NCI-H1436 treated with DMSO at 0.1 percent for 48 hours (cell line): ENCODE measurements at places on chromosomes 2 and 18.

DNA sequence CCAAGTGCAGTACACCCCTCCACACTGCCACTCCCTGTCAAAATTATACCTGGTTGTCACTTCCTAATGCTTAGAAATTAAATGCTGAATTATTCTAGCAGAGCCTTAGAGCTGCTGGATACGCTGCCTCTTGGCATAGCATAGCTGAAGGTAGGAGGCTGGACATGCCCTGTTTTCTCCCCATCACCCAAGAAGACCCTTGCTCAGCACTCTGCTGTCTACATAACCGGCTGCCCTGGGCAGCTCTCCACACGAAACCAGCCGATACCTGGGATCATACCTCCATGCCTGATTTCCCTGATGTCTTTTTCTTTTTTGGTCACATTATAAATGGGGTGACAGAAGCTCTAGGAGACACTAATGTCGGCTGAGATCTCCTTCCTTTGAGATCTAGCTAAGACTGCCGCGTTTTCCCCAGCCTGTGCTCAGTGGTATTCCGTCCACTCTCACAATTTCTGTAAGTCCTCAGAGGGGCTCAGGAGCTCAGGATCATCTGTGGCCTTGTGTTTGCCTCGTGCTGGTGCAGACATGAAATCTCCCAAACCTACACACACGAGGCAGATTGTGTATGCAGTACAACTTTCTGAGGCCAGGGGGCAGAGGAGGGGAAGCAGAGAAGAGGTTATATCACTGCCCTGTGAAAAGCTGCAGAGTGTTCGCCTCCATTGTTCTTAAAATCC lies 13.5 kb upstream of the ZAP70 start:
- DNase-seq, result no peak

- DNase-seq, result no peak
These were observed 14.4 kb upstream of the MRPL19 start for GRCh38 chr2:75632091-75632701.

- DNase-seq, result no peak
These were observed 1.3 kb downstream of the TAF1B start for GRCh38 chr2:9844576-9844975.

- DNase-seq, result no peak
These were observed 531.8 kb downstream of the ZEB2 start for GRCh38 chr2:143988082-143988481.

DNA sequence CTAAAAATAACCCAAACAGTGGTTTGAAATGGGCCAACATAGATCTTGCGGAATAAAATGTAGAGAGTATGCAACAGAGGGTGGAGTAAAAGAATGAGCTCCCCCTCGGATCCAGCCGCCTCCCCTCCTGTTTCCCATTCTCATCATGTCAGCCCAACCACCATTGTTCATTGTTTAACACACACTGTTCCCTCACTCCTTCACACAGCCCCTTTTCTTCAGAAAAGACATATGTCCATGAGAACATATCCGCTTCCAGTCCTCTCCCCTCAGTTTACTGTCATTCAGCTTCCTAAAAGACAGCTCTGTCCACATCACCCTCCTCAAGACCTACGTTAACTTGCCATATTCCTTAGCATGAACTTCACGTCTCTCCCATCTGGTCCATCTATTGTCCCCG lies 62.9 kb upstream of the SERTAD2 start:
- no peak for DNase-seq

DNA sequence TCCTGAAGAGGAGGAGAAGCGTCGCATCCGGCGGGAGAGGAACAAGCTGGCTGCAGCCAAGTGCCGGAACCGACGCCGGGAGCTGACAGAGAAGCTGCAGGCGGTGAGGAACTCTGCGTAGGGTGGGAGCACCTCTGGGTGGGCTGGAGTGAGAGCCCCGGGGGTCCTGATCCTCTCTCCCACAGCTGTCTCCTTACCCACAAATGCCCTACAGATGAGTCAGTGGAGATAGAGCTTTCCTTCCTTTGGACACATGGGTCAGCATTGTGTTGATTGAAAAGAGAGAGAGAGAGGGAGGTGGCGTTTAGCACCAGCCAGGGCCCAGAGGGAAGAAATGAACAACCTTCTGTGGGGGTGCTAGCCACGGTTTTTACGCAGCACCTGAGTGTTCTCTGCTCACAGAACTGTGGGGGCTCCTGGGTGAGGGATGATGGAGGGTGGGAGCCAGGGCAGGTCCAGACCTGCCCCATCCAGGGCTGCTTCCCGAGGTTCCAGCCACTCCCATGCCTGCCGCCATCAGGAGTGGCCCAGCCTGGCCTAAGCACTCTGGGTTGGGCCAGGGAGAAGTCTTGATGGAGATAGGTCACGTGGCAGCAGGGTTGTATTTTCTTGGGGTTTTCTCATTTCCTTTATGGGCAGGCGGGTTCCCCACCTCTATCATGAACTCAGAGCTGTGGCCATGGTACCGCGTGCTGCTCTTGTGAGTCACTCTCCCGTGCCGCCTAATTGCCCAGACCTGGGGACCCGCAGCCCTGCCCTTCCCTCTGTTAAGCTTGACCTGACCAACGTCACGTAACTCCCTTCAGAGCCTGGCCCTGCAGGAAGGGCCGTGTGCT lies 16.3 kb downstream of the FOSL2 start:
- DNase-seq, result no peak

DNA sequence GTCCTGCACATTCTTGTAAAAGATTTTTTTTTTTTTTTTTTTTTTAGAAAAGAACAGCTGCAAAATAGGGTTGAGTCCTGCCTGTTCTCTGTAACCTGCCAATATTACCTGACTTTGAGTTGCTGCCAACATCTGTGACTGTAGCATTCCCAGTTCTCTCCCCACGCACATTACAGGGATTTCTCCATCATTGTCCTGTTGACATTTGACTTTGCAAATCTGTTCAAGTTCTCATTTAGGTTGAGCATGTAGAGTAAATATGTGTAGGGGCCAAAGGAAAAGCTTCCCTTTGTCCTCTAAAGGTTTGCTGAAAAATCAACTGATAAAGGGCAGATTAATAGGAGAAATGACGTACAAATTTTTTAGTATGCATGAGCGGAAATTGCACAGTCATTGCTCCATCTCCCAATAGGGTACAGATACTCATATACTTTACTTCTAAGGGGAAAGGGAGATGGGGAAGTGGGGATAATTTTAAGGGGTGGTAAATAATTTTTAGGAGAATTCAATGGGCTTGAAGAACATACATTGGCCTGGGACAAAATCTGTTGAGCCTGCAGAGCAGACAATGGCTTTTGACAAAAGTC lies 385.5 kb downstream of the PIK3C3 start:
- no peak for DNase-seq

DNA sequence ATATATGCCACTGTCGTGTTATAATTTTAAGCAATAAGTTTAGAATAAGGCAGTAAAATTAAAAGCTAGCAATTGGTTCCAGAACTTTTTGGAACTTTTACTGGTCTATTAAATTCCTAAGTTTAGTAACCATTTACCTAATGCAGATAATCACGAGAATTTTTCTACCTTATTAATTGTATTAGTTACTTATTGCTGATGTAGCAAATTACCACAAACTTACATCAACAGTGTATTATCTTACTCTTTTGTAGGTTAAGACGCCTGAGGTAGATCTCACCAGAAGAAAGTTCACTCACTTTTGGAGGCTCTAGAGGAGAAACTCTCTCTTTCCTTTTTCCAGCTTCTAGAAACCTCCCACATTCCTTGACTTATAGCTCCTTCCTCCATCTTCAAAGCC lies 14.0 kb upstream of the UBE2E3 start:
- no peak for DNase-seq

DNA sequence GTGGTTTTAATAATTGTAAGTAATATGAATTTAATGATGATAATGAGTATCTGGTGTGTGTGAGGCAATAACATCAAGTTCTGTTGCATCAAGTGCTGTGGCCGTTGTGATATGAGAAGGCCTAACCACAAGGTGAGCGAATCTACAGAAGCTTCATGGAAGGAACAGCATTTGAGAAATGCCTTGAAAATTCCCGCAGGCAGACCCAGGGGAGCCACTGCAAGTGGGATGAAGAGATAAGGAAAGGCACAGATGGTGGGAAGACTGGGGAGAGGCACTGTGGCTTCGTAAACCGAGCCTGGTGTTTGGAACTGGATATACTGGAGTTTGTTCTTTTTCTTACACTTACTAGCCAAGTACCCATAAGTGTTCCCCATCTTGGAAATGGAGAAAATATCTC lies 357.5 kb downstream of the PTPRM start:
- no peak for DNase-seq

DNA sequence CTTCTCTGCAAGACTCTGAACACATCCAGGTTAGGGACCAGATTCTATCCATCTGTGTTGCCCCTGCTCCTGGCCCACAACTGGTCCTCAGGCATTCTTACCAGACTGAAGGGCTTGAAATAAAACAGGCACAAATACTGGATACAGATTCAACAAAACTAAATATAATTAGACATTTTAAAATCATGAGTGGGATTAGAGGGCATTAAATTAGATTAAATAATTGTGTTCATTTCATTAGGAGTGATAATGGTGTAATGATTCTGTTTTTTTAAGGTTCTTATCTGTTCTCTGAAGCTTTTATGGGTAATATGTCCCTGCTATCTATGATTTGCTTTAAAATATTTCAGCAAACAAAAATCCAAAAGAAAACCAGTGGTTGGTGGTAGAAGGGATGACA lies 226.5 kb downstream of the IRS1 start:
- DNase-seq, result no peak

DNA sequence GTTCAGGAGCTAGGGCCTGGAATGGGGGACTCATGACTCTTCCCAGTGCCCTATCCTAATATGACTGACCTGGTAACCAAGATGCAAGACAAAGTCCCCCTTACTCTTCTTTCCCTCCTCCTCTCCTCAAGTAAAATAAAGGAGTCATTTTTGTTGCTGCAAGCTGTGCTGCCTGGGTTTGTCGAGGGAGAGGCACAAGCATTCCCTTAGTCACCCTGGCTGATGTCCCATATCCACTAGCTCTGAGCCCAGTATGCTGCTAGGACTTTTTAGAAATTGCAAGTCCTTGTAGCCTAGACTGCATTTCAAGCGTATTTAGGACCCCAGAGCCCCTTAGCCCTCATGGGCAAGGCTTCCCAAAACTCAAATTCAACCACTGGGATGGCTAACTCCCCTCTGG lies 338.5 kb upstream of the SETBP1 start:
- no peak for DNase-seq

GRCh38 chr2:43178055-43178598 lies 48.3 kb downstream of the ZFP36L2 start:
- no peak for DNase-seq

- DNase-seq, result no peak
These were observed 602.6 kb upstream of the VRK2 start for GRCh38 chr2:57443973-57444521.

DNA sequence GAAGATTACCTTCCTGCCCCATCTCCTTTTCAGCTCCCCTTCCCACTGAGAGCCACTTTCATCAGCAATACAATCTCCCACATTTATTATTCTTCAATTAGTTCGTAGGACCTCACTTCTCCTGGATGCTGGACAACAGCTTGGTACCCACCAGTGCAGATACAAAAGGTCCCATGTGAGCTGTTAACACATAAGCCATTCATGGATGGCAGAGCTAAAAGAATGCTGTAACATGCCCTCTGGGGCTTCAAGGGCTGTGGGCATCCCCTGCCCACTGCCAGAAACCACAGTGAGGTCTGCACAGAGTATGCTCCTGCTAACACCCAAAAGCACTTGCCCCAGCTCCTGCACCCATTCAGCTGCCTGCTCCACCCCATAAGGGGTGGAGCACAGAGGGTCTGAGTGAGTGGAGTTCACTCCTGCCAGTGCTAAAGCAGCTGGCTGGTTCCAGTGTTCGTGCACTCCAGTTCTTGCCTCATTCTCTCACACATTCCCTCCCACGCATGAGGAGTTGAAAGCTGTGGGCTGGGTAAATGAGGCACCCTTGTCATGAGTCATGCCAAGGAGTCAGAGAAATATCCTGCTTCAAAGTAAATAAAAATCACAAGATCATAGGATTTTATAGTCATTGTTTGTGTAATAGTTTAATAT lies 305.9 kb upstream of the TMEFF2 start:
- no peak for DNase-seq

DNA sequence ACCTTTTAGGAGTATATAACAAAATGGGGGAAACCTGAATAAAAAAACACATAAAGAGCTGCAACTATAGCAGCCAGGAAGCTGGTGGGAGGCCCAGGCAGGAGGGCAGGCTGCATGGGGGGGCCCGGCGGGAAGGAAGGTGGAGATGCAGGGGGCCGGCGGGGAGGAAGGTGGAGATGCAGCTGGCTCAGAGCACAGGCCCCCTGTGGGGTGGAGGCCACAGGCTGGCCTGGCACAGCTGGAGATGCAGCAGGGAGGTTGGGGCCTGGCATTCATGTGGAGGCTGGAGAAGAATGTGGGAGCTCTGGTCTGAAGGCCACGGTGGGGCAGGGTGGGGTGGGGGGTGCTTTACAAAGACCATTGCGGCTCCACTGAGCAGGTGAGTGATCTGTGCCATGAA lies 31.4 kb downstream of the FAM228A start:
- no peak for DNase-seq

DNA sequence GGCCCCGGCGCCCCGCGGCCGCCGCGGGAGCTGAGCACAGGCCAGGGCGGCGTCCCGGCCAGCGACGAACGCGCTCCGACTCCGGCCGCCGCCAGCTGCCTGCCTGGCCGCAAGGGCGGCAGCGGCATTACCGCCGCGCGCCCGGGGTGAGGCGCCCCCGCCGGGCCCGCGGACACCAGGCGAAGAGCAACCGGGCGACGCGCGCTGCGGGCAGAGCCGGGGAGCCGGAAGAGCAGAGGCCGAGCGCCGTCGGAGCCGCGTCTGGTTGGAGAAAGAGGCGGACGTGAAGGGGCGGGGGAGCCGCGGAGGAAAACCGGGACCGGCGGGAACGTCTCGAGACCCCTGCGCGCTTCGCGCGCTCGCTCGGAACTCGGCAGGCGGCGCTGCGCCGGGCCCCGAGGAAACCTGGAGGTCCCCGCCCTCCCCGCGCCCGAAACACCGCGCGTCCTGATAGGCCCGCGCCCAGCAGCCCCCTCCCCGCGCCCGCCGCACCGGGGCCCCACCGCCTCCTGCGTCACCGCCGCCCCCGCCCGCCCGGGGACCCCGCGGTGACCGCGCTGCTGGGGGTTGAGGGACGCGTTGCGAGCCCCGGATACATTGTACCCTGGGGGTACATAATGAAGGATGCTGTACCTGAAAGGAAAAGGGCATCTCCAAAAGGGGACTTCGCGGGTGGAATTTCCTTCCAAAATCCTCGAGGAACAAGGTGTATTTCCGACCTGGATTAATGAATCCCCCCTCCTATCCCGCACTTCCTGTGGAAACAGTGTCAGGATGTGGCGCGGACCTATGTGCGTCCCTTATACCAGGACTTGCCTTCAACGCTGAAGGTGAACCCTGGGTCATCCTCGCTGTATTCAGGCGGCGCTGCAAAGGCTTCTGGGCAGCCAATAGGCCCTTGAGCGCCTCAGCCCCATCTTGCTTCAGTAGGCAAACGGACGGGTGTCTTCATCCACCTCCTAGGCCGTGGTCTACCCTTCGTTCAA lies 1.0 kb upstream of the B4GALT6 start:
- peak; percentile 18 for DNase-seq

- DNase-seq, result no peak
These were observed 40.3 kb upstream of the ZFP36L2 start for GRCh38 chr2:43266711-43267111.

- no peak for DNase-seq
These were observed 53.8 kb upstream of the FOSL2 start for GRCh38 chr2:28338831-28339321.
